ENCODE measurements at places on chromosomes 3 and 15. TPM values are rescaled to one million over a fixed set of nuclear protein-coding genes. Genes with fewer than 3 reads are reported as not detected.

Gene EXD1
- not detected for polyA plus RNA-seq

- no peaks in the 10 kb centered on the region for H3K4me1 ChIP-seq
- H3K4me3 ChIP-seq: no peak overlapping the region
- no peak overlapping the region for H3K27ac ChIP-seq
- H3K27me3 ChIP-seq: no peaks in the 10 kb centered on the region
- no peak for DNase-seq
These were observed 291.6 kb downstream of the IL20RB start for GRCh38 chr3:137249311-137249940.

DNA sequence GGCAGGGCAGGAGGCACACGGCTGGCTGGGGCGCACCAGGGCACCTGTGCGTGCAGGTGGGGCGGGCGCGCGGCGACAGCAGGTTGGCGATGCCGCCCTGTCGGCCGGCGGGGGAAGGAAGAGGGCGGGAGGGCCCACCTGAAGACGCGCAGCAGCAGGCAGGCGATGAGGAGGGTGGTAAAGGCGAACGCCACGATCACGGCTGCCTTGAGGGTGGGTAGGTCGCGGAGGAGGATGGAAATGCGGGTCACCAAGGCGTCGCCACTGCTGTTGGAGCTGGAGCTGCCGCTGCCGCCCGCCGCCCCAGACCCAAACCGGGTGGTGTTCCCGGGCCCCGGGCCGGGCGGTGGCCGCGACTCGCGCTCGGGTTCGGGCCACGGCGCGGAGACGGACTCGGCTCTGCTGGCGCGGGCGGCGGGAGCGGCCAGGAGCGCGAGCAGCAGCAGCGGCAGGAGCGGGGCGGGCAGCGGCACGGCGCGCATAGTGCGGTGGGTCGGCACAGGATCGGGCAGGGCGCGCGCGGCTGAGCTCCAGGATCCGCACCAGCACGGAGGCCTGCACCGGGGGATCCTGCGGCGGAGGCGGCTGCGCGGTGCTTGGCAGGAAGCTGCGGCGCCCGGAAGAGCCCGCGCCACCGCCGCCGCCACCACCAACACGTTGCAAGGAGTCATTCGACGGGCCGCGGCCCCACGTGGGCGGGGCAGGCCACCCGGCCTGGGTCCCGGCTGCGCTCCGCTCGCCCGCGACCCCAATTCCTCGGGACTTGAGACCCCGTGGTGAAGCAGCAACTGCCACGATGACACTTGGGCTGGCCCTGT is at the start of gene FAM174B:
Gene FAM174B (minus strand): TSS at position 598 of the 818 bp plus-strand sequence.
- H3K4me3 ChIP-seq: peak within 1 kb of the TSS; percentile 63
- no peak within 1 kb of the TSS for H3K27ac ChIP-seq
- peak; percentile 57 for DNase-seq

- no peaks in the 10 kb centered on the region for H3K27me3 ChIP-seq
- H3K36me3 ChIP-seq: no peaks in the 10 kb centered on the region
- H3K27ac ChIP-seq: no peak overlapping the region
- peak; percentile 62 for DNase-seq
- H3K4me1 ChIP-seq: no peaks in the 10 kb centered on the region
These were observed 67.2 kb downstream of the EFHB start for GRCh38 chr3:19866751-19867347.

DNA sequence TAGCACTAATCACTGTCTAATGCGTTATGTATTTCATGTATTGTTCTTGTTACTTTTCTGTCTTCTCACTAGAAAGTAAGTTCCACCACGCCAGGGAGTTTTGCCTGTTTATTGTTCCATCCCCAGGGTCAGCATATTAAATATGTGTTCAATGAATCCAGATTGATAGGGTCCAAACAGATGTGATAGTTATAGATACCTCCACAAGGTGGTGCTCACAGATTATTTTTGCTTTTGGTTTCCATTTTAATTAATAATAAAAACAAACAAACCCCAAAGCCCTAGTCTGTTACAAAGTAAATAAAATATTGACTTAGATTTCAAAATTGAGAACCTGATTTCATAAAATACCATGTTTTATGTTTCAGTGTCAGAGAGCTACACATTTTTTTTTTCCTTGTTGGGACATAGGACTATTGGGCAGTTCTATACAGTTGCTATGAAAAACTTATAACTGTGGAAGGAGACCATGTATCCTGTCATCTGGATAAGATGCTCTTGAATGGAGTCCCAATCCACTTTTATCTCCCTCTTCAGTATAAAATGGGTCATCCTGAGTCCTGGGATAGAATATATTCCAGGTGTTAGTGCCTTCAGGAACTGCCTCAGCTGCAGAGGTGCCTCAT is 12.4 kb downstream of the OTOL1 start:
- no peaks in the 10 kb centered on the region for H3K4me1 ChIP-seq
- H3K4me3 ChIP-seq: no peak overlapping the region
- DNase-seq: peak; percentile 17
- H3K27ac ChIP-seq: no peak overlapping the region

GRCh38 chr15:64425221-64425620 is 35.2 kb upstream of the ZNF609 start:
- H3K4me3 ChIP-seq: no peak overlapping the region
- no peak overlapping the region for H3K27ac ChIP-seq
- H3K27me3 ChIP-seq: no peaks in the 10 kb centered on the region
- no peak for DNase-seq

DNA sequence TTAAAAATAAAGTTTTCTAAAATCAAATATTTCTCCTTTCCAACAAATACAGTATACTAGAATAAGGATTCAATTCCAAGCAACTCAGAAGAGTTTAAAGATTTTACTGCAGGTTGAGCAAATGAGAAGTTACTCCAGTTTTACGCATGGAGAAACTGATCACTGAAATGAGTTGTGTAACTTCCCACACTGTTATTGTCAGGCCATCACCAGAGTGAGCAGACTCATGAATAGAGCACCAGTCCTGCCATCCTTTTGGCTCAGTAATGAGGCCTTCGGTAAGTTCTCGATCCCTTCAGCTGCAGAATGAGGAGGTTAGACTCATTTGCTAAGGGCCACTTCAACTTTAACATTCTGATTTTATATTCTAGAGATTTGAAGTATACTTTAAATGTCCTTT is 48.1 kb downstream of the OSBPL10 start:
- no peaks in the 10 kb centered on the region for H3K27me3 ChIP-seq
- no peak for DNase-seq
- no peak overlapping the region for H3K27ac ChIP-seq
- H3K4me3 ChIP-seq: no peak overlapping the region
- H3K4me1 ChIP-seq: no peaks in the 10 kb centered on the region
- no peaks in the 10 kb centered on the region for H3K36me3 ChIP-seq

Gene IL5RA
- not detected for polyA plus RNA-seq

Gene CCDC39
- not detected for polyA plus RNA-seq

- no peak overlapping the region for H3K27ac ChIP-seq
- H3K4me1 ChIP-seq: no peaks in the 10 kb centered on the region
- DNase-seq: no peak
- H3K36me3 ChIP-seq: no peaks in the 10 kb centered on the region
- H3K4me3 ChIP-seq: no peak overlapping the region
These were observed 796.6 kb upstream of the GBE1 start for GRCh38 chr3:82558081-82558480.

DNA sequence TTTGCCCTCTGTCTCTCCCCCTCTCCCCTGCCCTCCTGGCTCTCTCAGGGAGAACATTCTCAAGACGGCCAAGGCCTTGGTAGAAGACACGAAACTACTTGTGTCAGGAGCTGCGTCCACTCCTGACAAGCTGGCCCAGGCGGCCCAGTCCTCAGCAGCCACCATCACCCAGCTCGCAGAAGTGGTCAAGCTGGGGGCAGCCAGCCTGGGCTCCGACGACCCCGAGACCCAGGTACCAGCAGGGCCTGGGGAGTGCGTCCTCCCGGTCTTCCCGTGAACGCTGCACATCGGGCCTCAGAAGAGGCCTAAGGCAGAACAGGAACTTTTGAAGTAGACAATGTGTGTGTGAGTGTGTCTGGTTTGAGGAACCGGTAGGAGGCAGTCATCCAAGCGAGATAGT is 245.4 kb upstream of the TPM1 start:
- H3K4me1 ChIP-seq: no peaks in the 10 kb centered on the region
- no peaks in the 10 kb centered on the region for H3K27me3 ChIP-seq
- H3K27ac ChIP-seq: no peak overlapping the region
- H3K36me3 ChIP-seq: no peaks in the 10 kb centered on the region
- no peak for DNase-seq

DNA sequence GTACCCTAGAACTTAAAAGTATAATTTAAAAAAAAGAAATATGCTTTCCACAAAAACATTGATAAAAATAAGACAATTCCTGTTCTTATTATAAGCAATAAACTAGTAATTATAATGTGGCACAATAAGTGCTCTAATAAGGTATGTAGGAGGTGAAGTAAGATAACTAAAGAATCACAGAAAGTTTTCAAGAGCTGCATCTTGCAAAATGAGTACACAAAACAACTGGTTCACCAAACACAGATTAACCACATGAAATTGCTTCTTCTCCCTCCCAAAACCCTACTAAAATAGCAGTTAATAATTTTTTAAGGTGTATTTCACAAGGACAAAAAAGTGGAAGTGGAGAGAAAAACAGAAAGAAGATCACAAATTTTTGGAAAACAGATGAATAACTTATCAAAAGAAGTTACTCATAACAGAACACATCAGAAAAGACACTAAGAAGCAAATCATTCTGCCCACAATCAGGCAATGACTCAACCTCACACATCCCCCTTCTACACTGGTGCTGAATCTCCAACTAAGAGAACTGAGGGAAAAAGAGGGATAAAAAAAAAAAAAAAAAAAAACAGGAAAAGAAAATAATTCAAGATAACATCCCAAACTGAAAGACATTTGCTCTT is 64.2 kb downstream of the TBC1D5 start:
- peaks cover 9% of the 10 kb centered on the region for H3K4me1 ChIP-seq
- H3K27ac ChIP-seq: 0 out of 2 replicates have a peak overlapping the region, but pooled peaks have one; percentile 4
- H3K36me3 ChIP-seq: no peaks in the 10 kb centered on the region
- H3K4me3 ChIP-seq: no peak overlapping the region
- peak; percentile 65 for DNase-seq
- H3K27me3 ChIP-seq: no peaks in the 10 kb centered on the region

GRCh38 chr15:85702321-85703101 is 92.2 kb downstream of the KLHL25 start:
- H3K36me3 ChIP-seq: no peaks in the 10 kb centered on the region
- peak; percentile 56 for DNase-seq
- peaks cover 45% of the 10 kb centered on the region for H3K4me1 ChIP-seq
- H3K27me3 ChIP-seq: no peaks in the 10 kb centered on the region

Gene TM4SF18
- not detected for polyA plus RNA-seq

Gene LRRC31
- polyA plus RNA-seq: not detected

- DNase-seq: no peak
- H3K27ac ChIP-seq: no peak overlapping the region
- H3K4me3 ChIP-seq: no peak overlapping the region
- no peaks in the 10 kb centered on the region for H3K36me3 ChIP-seq
These were observed 15.0 kb upstream of the COPG1 start for GRCh38 chr3:129234441-129234840.

GRCh38 chr3:105845488-105845887 is 23.3 kb downstream of the CBLB start:
- H3K4me3 ChIP-seq: no peak overlapping the region
- H3K27ac ChIP-seq: no peak overlapping the region
- no peaks in the 10 kb centered on the region for H3K27me3 ChIP-seq
- peaks cover 36% of the 10 kb centered on the region for H3K36me3 ChIP-seq
- no peak for DNase-seq

DNA sequence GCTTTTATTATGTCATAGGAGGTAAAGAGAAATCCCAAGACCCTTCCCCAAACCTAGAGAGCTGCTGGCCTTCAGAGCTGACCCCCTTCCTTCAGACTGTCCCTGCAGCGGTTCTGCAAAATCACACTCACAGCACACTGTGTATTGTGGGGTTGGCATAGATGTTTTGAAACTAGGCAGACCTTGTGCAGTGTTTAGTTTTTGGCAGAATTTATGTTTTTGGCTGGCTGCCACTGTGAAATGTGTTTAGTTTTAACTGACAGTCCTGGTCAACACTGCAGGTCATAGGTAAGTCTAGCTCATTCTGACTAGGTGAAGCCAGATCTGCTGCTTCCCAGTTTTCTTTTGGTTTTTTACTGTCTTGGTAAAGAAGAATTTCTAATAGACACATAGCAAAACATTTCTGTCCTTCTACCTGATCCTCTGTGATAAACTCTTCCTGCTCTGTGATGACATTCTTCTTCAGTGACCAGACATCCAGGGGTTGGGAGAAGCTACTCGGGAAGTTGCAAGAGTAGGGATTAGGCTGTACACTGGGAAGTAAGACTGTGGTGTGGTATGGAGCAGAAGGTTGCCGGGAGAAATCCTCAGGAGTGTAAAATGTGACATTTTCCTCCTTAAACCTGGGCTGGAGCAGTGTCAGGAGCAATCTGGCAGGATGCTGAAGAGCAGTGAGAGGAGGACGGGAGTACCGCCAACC is 209.6 kb upstream of the MCTP2 start:
- H3K27ac ChIP-seq: no peak overlapping the region
- no peaks in the 10 kb centered on the region for H3K36me3 ChIP-seq
- DNase-seq: no peak
- H3K27me3 ChIP-seq: no peaks in the 10 kb centered on the region
- no peak overlapping the region for H3K4me3 ChIP-seq

DNA sequence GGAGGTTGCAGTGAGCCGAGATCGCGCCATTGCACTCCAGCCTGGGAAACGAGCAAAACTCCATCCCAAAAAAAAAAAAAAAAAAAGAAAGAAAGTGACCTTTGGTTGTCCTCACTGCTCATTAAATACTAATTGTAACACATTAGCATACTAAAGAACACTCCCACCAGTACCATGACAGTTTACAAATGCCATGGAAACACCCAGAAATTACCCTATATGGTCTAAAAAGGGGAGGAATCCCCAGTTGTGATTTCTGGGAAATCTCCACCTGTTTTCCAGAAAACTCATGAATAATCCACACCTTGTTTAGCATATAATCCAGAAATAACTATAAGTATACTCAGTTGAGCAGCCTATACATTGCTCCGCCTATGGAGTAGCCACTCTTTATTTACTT is 23.5 kb upstream of the INO80 start:
- no peaks in the 10 kb centered on the region for H3K4me1 ChIP-seq
- H3K27ac ChIP-seq: no peak overlapping the region
- no peaks in the 10 kb centered on the region for H3K36me3 ChIP-seq
- no peak for DNase-seq
- no peaks in the 10 kb centered on the region for H3K27me3 ChIP-seq

GRCh38 chr3:11513817-11514135 is 129.9 kb downstream of the VGLL4 start:
- peaks cover 38% of the 10 kb centered on the region for H3K4me1 ChIP-seq
- no peak overlapping the region for H3K4me3 ChIP-seq
- no peaks in the 10 kb centered on the region for H3K36me3 ChIP-seq
- peak overlapping the region; percentile 89 for H3K27ac ChIP-seq
- no peaks in the 10 kb centered on the region for H3K27me3 ChIP-seq
- DNase-seq: no peak

Gene CELSR3
- polyA plus RNA-seq: 0.40 TPM

DNA sequence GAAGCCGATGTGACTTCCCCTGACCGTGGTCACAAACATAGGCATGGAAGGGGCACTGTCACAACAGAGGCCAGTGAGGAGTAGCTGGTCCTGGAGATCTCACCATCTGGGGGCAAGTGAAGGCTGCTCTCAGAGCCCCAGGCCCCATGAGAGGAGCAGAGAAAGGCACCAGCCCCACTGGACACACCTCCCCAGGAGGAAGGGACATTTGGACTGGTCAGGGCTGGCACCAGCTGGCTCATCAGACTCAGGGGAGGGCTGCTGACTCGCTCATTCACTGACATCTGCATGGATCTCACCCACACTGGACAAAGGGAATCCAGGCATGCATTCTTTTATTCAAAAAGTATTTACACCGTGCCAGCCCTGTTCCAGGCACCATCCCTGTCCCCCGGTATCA is 26.8 kb downstream of the ESYT3 start:
- H3K27ac ChIP-seq: no peak overlapping the region
- H3K4me3 ChIP-seq: no peak overlapping the region
- H3K27me3 ChIP-seq: no peaks in the 10 kb centered on the region
- H3K4me1 ChIP-seq: peaks cover 8% of the 10 kb centered on the region

All from GM23248 (cell line).